ENCODE measurements at places on chromosomes 5 and 9. TPM values are rescaled to one million over a fixed set of nuclear protein-coding genes. Genes with fewer than 3 reads are reported as not detected.

DNA sequence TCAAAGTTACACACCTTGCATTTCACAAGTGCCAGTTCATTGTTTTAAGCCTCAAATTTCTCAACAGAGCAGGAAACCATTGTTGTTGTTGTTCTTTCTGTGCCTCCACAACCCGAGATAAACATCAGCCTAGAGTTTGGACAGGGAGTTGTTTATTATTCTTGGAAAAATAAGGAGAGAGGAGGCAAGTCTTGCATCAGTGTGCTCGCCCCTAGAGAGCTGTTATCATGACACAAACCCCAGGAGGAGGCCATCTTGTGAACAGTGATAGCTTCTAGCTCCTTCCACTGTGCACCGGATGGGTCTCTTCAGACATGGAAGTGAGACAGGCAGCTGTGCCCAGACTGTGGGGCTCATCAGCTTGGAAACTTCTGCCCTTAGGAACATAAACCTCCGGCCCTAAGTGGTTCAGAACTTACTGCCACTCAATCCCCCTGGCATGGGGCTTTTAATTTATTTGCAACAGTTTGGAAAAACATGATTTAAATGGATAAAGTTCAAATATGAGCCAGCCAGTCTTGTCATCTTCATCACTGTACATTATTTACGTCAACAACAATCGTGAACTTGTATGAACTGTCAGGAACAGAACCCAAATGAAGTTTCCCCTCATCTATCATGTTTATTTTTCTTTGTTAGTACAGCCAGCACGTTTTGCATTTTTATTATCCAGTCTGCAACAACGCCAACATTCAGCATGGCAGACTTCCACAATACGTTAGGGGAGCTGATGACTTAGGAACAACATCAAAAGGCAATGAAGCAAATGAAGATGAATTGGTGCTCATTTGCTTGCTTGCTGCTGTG, 181.7 kb upstream of the S1PR3 start:
- no peaks in the 10 kb centered on the region for H3K36me3 ChIP-seq
- DNase-seq = peak; percentile 24
- peak overlapping the region; percentile 72 for H3K27ac ChIP-seq
- H3K4me1 ChIP-seq = peaks cover 14% of the 10 kb centered on the region

The PCDHB8 gene
- total RNA-seq = 0.18 TPM

DNA sequence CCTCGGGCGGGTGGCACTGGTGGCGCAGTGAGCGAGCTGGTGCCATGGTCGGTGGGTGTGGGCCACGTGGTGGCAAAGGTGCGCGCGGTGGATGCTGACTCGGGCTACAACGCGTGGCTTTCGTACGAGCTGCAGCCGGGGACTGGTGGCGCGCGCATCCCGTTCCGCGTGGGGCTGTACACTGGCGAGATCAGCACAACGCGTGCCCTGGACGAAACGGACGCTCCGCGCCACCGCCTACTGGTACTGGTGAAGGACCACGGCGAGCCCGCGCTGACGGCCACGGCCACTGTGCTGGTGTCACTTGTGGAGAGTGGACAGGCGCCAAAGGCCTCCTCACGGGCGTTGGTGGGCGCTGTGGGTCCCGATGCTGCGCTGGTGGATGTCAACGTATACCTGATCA, 2.0 kb downstream of the PCDHA4 start:
- H3K36me3 ChIP-seq = no peaks in the 10 kb centered on the region
- no peak for DNase-seq
- no peak overlapping the region for H3K4me3 ChIP-seq
- no peaks in the 10 kb centered on the region for H3K27me3 ChIP-seq

DNA sequence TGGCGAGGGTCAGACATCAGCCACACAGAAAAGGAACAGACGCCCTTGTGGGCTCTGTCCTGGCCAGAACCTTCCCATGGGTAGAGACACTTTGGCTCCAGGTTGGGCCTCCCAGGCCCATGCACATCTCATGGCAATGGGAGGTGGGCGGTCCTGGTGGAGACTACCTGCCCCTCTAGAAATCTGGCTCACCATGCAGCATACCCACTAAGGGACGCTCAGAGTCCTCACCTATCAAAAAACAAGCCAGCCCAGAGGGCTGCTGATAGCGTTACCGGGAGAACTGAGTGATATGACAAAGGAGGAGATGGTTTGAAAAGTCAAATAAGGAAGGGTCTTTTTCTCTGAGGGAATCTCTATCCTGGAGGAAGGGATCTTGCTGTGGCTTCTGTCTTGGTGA, 62.1 kb downstream of the C5orf15 start:
- H3K27ac ChIP-seq = no peak overlapping the region
- H3K4me3 ChIP-seq = no peak overlapping the region
- H3K36me3 ChIP-seq = no peaks in the 10 kb centered on the region
- H3K4me1 ChIP-seq = no peaks in the 10 kb centered on the region
- peaks cover 26% of the 10 kb centered on the region for H3K27me3 ChIP-seq

The HINT2 gene
- total RNA-seq = 6.7 TPM

DNA sequence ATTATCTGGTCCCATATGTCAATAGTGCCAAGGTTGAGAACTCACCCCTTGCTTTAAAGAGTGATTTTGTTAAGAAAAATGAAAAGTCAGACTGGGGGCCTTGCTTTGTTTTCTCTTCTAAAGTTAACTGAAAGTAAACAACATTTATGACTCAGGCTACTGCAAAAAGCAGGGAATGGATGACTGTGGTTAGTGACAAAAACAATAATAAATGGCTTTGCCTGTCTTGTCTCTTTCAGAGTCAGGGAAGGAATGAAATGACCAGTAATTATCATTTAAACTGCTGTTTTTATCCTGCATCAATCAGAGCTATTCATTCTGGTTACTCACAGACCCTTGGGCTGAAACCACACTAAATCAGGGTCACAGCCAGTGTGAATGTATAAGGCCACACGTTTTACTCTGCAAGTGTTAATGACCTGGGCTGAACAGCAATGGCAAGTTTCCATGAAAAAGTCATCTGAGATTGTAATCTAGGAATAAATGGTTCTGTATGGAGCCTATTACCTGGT, 112.2 kb downstream of the ZNF608 start:
- no peaks in the 10 kb centered on the region for H3K27me3 ChIP-seq
- peak; percentile 60 for DNase-seq
- peak overlapping the region; percentile 78 for H3K27ac ChIP-seq
- H3K4me3 ChIP-seq = no peak overlapping the region

The LTC4S gene
- total RNA-seq = not detected

GRCh38 chr5:73433982-73434342, 14.6 kb downstream of the FOXD1 start:
- no peaks in the 10 kb centered on the region for H3K27me3 ChIP-seq
- no peak overlapping the region for H3K27ac ChIP-seq
- H3K36me3 ChIP-seq = no peaks in the 10 kb centered on the region
- no peak overlapping the region for H3K4me3 ChIP-seq
- DNase-seq = peak; percentile 68

GRCh38 chr9:4108754-4109465, 191.0 kb downstream of the GLIS3 start:
- no peak for DNase-seq
- H3K27ac ChIP-seq = no peak overlapping the region
- H3K27me3 ChIP-seq = no peaks in the 10 kb centered on the region
- peaks cover 11% of the 10 kb centered on the region for H3K4me1 ChIP-seq
- no peak overlapping the region for H3K4me3 ChIP-seq

DNA sequence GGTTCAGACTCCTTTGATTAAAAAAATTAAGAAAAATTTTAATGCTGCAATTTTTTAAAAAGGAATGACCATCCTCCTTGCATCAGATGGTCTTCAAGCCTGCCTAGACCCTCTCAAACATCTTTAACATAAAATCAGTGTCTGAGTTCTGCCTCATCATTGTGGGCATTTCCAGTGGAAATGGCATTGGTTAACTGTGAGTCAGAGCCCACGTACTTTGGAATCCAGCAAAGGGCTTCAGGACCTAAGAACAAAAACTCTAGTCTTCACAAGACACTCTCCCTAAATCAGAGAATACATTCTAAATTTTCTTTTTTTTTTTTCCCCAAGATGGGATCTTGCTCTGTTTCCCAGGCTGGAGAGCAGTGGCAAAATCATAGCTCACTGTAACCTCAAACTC, 9.4 kb upstream of the C5orf15 start:
- peaks cover 10% of the 10 kb centered on the region for H3K4me1 ChIP-seq
- H3K4me3 ChIP-seq = no peak overlapping the region
- DNase-seq = peak; percentile 85
- peaks cover 49% of the 10 kb centered on the region for H3K36me3 ChIP-seq
- H3K27me3 ChIP-seq = no peaks in the 10 kb centered on the region

The GPR21 gene
- 0.28 TPM for total RNA-seq

GRCh38 chr5:150105928-150106615, 19.7 kb upstream of the CSF1R start:
- no peaks in the 10 kb centered on the region for H3K27me3 ChIP-seq
- H3K4me1 ChIP-seq = peaks cover 14% of the 10 kb centered on the region
- no peaks in the 10 kb centered on the region for H3K36me3 ChIP-seq
- no peak overlapping the region for H3K4me3 ChIP-seq

DNA sequence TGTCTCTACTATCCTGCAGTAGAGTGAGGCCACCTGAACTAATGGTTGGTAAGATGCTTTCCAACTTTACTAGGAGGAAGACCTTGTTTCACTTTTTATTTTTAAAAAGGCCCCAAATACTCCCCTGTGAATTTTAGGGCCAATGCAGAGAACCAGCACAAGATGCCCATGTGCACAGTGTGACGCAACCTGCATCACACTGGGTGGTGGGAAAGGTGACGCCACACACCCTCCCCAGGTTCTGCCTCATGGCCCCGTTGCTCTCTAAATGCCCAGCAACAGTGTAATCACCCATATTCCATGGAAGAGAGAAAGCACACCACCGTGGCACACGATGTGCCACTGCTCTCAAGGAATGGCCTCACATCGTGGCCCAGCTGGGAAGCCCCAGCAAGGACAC, 6.4 kb downstream of the SURF4 start:
- peaks cover 12% of the 10 kb centered on the region for H3K4me1 ChIP-seq
- peaks cover 76% of the 10 kb centered on the region for H3K36me3 ChIP-seq
- H3K27ac ChIP-seq = no peak overlapping the region
- no peak for DNase-seq

DNA sequence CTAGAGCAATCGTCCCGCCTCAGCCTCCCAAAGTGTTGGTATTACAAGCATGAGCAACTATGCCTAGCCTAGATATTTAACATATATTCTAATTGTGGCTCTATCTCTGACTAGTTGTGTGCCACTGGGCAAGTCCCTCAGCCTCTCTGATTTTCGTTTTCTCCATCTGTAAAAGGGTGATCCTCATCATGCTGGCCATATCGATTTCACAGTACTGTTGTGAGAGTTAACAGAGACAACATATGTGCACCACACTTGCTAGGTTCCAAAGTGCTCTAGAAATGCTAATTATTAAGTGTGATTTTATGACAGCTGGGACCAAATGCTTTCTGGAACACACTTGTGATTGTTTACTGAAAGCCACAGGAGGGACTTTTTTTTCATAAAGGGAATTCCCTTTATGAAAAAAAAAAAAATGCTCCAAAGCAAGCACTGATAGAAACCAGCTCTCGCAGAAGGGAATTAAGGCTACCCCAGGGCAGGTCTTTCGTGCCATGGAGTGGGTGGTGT, 78.5 kb upstream of the EPB41L4B start:
- H3K36me3 ChIP-seq = no peaks in the 10 kb centered on the region
- H3K27me3 ChIP-seq = no peaks in the 10 kb centered on the region
- DNase-seq = no peak
- no peaks in the 10 kb centered on the region for H3K4me1 ChIP-seq
- H3K4me3 ChIP-seq = no peak overlapping the region
- H3K27ac ChIP-seq = no peak overlapping the region

GRCh38 chr5:164207646-164208045, 702.2 kb downstream of the MAT2B start:
- H3K4me3 ChIP-seq = no peak overlapping the region
- DNase-seq = no peak
- H3K27me3 ChIP-seq = no peaks in the 10 kb centered on the region
- H3K4me1 ChIP-seq = peaks cover 3% of the 10 kb centered on the region
- no peaks in the 10 kb centered on the region for H3K36me3 ChIP-seq

The TAF11L11 gene
- not detected for total RNA-seq

GRCh38 chr5:157576678-157577077, 1.1 kb upstream of the ADAM19 start:
- no peaks in the 10 kb centered on the region for H3K27me3 ChIP-seq
- H3K27ac ChIP-seq = no peak overlapping the region
- no peaks in the 10 kb centered on the region for H3K36me3 ChIP-seq
- DNase-seq = no peak
- peaks cover 6% of the 10 kb centered on the region for H3K4me1 ChIP-seq

The CFAP90 gene
- not detected for total RNA-seq

- H3K27me3 ChIP-seq = peaks cover 7% of the 10 kb centered on the region
- H3K4me3 ChIP-seq = no peak overlapping the region
- H3K27ac ChIP-seq = no peak overlapping the region
Measured at GRCh38 chr5:127440831-127441230, 76.6 kb upstream of the PRRC1 start.

The PITX1 gene
- 10.3 TPM for total RNA-seq

- peaks cover 7% of the 10 kb centered on the region for H3K27me3 ChIP-seq
- no peaks in the 10 kb centered on the region for H3K36me3 ChIP-seq
- DNase-seq = no peak
- H3K4me1 ChIP-seq = no peaks in the 10 kb centered on the region
Measured at GRCh38 chr5:43232943-43233833, 41.2 kb downstream of the NIM1K start.

The CAST gene
- total RNA-seq = 183 TPM

The PCDHGA9 gene
- total RNA-seq = 3.9 TPM

GRCh38 chr5:38650946-38651345, 94.5 kb upstream of the LIFR start:
- H3K27me3 ChIP-seq = peaks cover 1% of the 10 kb centered on the region
- H3K4me3 ChIP-seq = no peak overlapping the region
- no peaks in the 10 kb centered on the region for H3K36me3 ChIP-seq
- peak; percentile 20 for DNase-seq

DNA sequence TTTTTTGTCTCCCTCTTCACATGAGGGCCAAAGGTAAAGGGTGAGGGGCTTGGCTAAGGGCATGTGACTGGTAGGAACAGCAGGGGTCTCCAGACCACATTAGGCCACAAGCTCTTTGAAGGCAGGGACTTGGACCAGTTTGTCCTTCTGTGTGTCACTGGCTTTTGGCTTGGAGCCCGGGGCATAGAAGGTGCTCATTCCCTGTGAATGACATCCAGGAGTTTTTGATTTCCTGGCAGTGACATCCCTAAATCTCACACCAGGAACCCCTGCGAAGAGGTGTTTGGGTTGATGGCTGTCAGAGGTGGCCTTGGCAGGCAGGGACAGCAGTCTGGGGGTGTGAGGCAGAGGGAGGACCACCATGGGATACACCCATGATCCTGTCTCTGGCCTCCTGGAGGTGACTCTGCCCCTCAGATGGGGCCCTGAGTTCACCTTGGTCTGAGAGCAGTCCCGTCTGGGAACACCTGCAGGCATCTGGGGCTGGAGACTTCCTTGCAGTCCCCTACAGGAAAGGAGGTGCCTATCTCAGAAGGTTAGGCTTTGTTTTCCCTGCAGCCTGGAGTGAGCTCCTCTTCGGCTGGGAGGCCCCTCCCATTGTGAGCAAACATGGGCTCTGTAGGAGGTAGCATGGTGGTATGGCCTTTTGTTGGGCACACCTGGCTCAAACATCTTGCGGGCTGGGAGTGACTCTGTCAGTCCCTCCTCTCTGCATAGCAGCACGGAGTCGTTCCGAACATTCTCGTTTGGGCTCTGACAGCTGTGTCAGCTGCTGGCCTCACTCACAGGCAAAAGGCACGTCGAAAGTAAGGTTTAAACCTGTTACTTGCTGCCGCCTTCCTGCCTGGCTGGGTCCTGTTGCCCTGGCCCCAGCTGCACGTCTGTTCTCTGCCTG, 38.6 kb upstream of the PITX1 start:
- H3K4me3 ChIP-seq = no peak overlapping the region
- H3K36me3 ChIP-seq = peaks cover 3% of the 10 kb centered on the region
- H3K27ac ChIP-seq = no peak overlapping the region

All from IMR-90 (cell line).